ENCODE measurements at places on chromosomes 11 and 22. TPM values are rescaled to one million over a fixed set of nuclear protein-coding genes. Genes with fewer than 3 reads are reported as not detected.

CBLIF gene
- not detected for total RNA-seq

SULT4A1 gene
- total RNA-seq: not detected

DNA sequence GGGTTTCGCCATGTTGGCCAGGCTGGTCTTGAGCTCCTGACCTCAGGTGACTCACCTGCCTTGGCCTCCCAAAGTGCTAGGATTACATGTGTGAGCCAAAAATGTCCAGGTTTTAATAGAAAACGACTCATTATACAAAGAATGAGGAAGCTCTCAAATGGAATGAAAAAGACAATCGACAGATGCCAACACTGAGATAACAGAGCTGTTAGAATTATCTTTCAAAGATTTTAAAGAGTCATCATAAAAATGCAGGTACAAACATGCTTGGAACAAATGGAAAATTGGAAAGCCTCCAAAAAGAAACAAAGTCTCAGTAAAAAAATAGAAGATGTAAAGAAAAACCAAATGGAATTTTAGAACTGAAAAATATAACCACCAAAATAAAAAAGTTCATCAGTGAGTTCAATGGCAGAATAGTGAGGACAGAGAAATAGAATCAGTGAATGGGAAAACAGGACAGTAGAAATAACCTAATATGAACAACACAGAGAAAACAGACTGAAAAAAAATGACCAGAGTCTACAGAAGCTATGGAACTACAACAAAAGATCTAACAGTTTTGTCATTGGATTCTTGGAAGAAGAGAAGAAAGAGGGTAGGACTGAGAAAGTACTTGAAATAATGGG is 10.9 kb downstream of the GAB2 start:
- H3K27ac ChIP-seq: no peak overlapping the region
- H3K4me1 ChIP-seq: no peaks in the 10 kb centered on the region
- H3K4me3 ChIP-seq: no peak overlapping the region
- DNase-seq: no peak

- peaks cover 6% of the 10 kb centered on the region for H3K4me1 ChIP-seq
- no peak for DNase-seq
- no peak overlapping the region for H3K27ac ChIP-seq
Measured at GRCh38 chr11:100684101-100685065, 2.7 kb upstream of the ARHGAP42 start.

DNA sequence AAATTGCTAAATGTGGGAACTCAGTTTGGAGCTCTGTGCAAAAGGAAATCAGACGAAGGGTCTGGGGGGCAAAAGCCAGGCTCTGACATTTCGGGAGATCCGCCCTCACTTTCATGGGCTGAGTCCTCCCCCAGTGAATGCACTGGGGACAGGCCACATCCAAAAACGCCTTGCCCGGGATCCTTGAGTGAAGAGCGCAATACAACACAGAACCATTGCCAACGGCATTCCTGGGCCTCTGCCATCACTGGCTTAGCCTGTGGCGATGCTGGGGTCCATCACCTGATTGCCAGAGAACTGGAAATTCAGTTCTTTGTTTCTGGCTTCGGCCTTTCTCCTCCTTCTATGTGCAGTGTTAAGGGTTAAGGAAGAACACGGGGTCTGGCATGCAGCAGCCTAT is 297.9 kb downstream of the SHANK2 start:
- no peaks in the 10 kb centered on the region for H3K4me1 ChIP-seq
- H3K27ac ChIP-seq: no peak overlapping the region
- no peaks in the 10 kb centered on the region for H3K36me3 ChIP-seq
- H3K4me3 ChIP-seq: no peak overlapping the region
- H3K27me3 ChIP-seq: no peaks in the 10 kb centered on the region

Measured in endothelial cell of umbilical vein (primary cell).